ENCODE measurements at places on chromosomes 1 and 21. TPM values are rescaled to one million over a fixed set of nuclear protein-coding genes. Genes with fewer than 3 reads are reported as not detected.

Gene PRAMEF12
- total RNA-seq: not detected

Gene AMY2A
- total RNA-seq: 0.90 TPM

DNA sequence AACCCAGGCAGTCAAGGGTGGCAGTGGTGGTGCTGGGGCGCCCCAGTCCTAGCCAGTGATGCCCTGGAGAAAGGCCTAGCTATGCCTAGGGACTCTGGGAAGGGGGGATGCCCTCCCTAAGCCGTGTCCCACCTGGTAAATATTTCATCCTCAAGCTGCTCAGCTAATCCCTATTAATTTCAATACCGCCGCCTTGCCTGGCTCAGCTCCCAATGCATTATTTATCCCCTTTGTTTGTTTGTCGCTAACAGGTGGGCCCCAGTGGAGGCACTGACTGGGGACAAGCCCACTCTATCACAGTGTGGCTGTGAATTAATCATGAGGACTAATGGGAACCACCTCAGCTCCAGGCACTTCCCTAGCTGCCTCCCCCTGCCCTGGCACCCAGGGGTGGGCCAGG, 22.5 kb downstream of the DMAP1 start:
- no peak for DNase-seq

GRCh38 chr21:36854391-36854790, 112.1 kb downstream of the HLCS start:
- DNase-seq: no peak

Gene TFF2
- total RNA-seq: not detected

- DNase-seq: no peak
Measured at GRCh38 chr1:167270349-167271092, 49.8 kb downstream of the POU2F1 start.

GRCh38 chr1:1332031-1332755, 1.1 kb downstream of the TAS1R3 start:
- no peak for DNase-seq

All from activated T-cell treated with anti-CD3 and anti-CD28 coated beads, Interleukin-2, amount 50 U/mL, for 4 hours (primary cell).